ENCODE measurements at places on chromosomes 3 and 15.
A peak's percentile ranks its signal among the peaks of the same experiment; 100 is the strongest.

GRCh38 chr3:66577426-66578203 lies 76.8 kb upstream of the LRIG1 start:
- no peak for DNase-seq

DNA sequence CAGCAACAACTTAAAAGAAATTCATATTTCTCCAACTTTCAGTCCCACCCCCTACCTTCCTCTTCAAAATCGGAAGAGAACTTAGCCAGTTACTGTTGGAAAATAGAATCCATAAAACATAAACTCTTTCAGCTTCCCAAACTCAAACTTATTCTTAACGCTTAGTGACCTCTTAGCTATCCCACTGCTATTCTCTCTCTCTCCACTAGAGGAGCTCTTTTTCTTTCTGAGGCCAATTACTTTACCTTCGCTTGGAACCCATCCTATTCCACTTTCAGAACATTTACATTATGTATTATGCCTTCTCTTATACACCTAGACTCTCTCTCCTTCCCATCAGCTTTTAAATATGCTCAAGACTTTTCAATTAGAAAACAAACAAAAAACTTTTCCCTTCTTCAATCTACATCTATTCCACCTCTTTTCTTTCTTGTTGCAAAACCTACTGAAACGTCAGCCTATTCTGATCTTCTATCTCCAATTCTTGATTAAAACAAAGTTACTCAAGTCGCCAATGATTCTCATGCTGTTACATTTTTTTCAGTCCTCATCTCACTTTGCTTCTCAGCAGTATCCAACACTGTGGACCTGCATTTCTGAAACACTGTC lies 13.4 kb upstream of the GHSR start:
- no peak for DNase-seq

GRCh38 chr3:154180836-154181691 lies 59.9 kb downstream of the ARHGEF26 start:
- no peak for DNase-seq

DNA sequence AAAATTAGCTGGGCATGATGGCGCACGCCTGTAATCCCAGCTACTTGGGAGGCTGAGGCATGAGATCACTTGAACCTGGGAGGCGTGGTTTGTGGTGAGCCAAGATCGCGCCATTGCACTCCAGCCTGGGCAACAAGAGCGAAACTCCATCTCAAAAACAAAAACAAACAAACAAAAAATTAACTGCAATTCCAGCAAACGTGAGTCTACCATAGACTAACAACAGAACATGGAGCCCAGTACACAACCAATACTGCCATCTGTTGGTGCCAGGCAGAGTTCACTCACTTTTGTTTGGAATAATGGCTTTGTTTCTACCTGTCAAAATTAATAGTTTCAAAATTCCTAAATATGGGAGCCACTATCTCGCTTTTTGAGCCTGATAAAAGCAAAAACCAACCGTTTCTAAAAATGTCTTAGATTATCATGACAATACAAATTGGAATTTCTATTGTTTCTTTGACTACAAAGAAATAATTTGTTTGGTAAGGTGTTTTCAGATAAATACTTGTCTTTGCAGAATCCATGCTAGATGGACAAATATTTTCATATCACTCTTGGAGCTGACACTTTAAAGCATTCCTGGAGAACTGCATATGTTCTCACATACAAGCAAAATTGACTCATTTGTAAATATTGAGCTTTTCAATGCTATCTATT lies 45.0 kb downstream of the GPR176 start:
- DNase-seq: peak; percentile 5

- DNase-seq: no peak
These were observed 448.6 kb upstream of the GOLIM4 start for GRCh38 chr3:168544097-168544957.

- no peak for DNase-seq
These were observed 443.8 kb upstream of the TGFBR2 start for GRCh38 chr3:30162579-30162978.

GRCh38 chr15:52115598-52116427 lies 3.2 kb upstream of the BCL2L10 start:
- DNase-seq: no peak

DNA sequence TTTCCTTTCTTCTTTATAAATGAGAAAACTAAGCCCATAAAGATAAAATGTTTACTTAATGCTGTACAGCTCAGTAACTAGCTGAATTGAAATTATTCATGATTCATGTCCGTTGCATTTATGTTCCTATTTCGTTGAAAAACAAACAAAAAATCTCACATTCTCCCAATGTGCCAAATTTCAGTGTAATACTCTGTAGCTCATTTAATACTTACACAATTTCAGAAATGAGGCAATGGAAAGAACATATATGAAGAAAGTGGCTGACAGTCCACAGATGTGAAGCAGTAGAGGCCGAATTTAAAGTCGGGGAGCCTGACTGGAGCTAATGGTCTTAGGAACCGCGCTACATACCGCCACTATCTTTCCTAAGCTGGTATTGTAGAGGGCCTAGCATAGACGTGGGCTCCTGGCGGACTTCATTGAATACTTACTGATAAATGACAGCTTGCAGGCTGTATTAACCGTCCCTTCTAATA lies 651 bp downstream of the PLSCR2 start:
- no peak for DNase-seq

GRCh38 chr3:178126686-178127085 lies 409.6 kb upstream of the KCNMB2 start:
- no peak for DNase-seq

DNA sequence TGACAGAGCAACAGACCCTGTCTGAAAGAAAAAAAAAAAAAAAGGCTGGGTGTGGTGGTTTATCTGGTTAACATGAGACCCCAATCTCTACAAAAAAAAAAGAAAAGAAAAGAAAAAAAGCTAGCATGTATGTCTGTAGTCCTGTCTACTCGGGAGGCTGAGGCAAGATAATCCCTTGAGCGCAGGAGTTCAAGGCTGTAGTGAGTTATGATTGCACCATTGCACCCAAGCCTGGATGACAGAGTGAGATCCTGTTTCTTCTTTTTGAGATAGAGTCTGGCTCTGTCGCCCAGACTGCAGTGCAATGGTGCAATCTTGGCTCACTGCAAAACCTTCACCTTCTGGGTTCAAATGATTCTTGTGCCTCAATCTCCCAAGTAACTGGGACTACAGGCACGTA lies 8.4 kb upstream of the DHX30 start:
- no peak for DNase-seq

GRCh38 chr3:50254577-50255250 lies 14.2 kb upstream of the SEMA3B start:
- DNase-seq: no peak

GRCh38 chr15:65655457-65655856 lies 33.7 kb downstream of the SLC24A1 start:
- DNase-seq: no peak

DNA sequence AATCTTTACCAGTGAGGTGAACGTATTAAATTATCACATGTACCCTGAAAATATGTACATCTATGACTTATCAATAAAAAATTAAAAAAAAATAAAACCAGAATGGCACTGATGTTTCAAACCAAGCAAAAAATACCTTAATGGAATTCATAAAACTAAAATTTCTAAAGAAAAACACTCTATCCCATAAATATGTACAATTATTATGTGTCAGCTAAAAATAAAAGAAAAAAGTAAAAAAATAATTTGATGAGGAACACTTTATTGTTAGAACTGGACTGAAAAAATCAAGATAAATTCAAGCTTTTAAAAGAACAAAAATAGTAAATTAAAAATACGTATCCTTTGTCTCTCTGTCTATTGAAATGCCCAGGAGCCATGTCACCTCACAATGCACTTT lies 63.1 kb downstream of the IL20RB start:
- no peak for DNase-seq

- no peak for DNase-seq
These were observed 38.5 kb upstream of the MRPL3 start for GRCh38 chr3:131541288-131541687.

DNA sequence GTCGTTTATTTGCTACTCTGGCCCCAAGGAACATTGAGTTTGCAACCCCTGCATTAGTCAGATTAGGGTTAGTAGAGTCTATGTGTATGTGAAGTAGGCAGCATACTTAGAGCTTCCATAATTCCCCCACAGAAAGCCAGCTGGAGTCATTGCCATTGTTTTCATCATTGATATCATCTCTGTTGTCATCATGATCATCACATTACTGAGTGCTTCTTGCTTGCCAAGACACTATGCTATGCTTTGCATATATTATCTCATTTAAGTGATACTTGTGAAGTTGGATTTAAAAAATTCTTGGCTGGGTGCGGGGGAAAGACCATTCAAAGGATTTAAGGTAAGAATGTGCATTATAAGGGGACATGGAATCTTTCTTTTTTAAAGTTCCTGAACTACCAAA lies 209.0 kb downstream of the CACNA2D3 start:
- no peak for DNase-seq

DNA sequence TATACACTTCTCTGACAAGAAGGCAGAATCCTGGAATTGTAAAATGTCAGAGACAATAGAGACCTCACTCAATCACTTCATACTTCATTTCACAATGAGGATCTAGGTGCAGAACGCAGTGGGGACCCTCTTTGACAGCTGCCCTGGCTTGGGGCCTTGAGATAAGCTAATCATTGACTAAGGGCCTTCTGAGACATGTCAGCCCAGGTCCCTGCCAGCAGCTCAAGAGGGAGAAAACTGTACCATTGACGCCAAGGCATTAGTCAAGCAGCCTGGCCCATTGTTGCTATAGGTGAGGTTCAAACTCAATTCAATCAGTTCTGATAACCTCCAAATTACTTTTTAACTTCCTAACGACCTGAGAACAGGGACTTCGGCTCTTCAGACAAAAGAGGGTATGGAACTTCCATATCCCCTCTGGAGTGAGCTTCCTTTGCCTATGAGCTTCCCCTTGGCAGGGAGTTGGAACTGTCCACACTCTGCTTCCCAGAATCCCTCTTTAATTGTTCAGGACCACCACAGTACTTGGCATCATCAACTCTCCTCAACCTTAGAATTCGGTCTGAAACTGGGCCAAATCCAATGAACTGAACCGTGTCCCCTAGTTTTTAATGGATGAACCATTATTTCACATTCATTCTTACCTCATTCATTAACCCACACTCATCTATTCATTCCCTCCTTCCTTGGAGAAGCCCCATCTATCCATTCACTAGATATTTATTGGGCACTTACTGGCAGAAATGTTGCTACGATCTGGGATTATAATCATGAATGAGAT lies 1.5 kb upstream of the CYP8B1 start:
- DNase-seq: no peak

GRCh38 chr3:143600756-143601718 lies 247.2 kb downstream of the SLC9A9 start:
- no peak for DNase-seq

GRCh38 chr3:118754406-118755252 lies 280.0 kb downstream of the IGSF11 start:
- no peak for DNase-seq

DNA sequence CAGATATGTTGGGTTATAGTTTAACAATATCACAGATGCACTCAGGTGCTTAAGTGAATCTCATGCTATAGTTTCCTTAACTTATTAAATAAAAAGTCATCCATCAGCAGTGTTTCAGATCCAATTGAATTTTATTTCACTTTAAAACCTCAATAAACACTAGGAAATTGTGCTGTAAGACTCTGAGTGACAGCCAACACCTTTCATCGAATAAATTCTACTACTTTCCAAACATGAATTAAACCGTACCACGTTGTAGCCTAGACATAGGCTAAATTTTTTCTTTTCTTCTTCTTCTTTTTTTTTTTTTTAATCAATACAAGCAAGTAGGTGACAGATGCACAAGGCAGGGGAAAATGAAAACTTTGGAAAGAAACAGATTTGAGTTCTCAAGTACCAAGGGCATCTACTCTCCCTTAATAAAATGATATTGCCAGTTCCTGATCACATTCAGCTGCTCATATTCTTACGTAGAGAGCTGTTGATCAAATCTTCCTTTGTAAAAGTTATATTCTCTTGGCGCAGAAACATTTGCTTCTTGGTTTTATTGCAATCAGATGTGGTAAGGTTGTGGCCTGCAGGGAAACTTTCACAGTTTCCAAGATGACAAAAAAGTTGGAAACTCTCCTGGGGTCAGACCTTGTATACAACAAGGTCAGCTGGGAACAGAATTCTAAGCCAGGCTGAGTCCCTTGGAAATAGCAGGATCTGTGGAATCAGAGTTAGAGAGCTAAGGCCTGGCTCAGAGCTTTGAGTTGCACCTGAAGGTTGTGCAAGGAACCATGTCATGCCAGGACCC lies 147.7 kb downstream of the CD47 start:
- no peak for DNase-seq

- no peak for DNase-seq
These were observed 250.7 kb upstream of the TBL1XR1 start for GRCh38 chr3:177447938-177448337.

DNA sequence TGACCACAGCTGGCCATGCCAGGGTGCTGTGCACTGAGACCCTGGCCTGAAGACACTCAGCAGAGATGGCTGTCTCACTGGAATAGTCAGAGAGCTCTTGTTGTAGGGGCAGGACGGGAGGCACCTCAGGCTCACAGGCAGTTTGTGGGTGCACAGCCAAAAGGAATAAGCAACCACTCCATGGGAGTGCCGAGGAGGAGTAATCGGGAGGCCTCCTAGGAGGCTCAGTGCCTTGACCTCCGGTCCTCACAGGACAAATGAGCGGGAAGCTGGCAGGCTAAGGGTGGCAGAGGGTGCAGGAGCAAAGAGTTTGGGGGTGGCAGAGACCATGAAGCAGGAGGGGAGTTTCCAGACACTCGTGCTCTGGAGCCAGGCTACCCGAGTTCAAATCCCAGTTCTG lies 81.7 kb downstream of the SMAD6 start:
- DNase-seq: no peak

GRCh38 chr3:136750209-136750896 lies 1.8 kb downstream of the STAG1 start:
- no peak for DNase-seq

DNA sequence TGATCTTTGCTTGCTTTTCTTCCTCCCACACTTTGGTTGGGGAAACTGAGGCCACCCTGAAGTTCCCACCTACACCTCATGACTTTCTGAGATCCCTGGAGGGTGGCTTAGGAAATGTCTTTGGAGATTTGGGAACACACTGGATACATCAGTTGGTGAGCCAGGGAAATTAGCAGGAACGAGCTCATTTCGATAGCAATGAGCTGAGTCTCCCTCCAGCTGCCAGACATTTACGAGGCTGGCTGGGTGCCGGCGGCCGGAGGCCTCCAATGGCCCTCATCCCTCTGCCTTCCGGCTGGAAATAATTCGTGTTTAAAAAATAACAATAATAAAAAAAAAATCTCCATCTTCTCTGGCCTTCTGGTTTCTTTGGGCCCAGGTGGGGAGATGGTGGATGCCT lies 38.8 kb downstream of the SMAD6 start:
- no peak for DNase-seq

GRCh38 chr3:130849091-130849552 lies 44.8 kb upstream of the ATP2C1 start:
- DNase-seq: no peak

DNA sequence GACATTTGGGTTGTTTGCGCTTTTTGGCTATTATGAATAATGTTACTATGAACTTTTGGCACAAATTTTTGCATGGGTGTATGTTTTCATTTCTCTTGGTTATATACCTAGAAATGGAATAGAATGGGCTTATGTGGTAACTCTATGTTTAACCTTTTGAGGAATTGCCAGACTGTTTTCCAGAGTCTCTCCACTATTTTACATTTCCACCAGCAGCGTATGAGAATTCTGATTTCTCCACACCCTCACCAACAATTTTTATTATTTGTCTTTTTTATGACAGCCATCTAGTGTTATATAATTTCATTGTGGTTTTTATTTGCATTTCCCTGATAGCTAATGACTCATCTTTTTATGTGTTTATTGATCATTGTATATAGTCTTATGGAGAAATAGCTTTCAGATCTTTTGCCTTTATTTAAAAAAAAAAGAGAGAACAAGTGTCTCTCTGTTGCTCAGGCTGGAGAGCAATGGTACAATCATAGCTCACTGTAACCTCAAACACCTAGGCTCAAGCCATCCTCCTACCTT lies 247.2 kb downstream of the OPA1 start:
- DNase-seq: no peak
